ENCODE measurements at places on chromosomes 6 and 20. TPM values are rescaled to one million over a fixed set of nuclear protein-coding genes. Genes with fewer than 3 reads are reported as not detected.

Gene SEC63
- 134 TPM for total RNA-seq

- H3K27ac ChIP-seq, result no peak overlapping the region
- no peaks in the 10 kb centered on the region for H3K36me3 ChIP-seq
- no peaks in the 10 kb centered on the region for H3K4me1 ChIP-seq
- DNase-seq, result no peak
These were observed 866.7 kb upstream of the GJE1 start for GRCh38 chr6:141265756-141266623.

- no peaks in the 10 kb centered on the region for H3K36me3 ChIP-seq
- no peak overlapping the region for H3K27ac ChIP-seq
- H3K4me3 ChIP-seq, result no peak overlapping the region
- no peak for DNase-seq
- no peaks in the 10 kb centered on the region for H3K27me3 ChIP-seq
These were observed 157.2 kb downstream of the CD83 start for GRCh38 chr6:14274546-14275492.

DNA sequence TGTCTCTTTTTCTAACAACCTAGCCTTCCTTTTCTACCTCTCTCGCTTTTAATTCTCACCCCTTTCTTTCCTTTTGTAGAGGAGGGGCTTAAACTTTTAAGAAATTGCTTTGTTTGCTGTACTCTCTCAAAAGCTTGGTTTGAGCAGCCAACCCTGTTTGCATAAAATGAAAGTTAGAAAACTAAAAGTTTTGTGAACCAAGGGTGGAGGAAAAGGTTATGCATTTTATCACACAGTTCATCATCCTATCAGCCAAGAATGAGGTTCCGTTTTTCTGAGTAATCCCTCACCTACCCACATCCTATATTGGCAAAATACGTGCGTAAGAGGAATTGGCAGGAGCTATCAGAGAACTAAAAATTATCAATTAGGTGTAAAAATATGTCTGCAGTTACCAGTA, 42.8 kb upstream of the LOC128125822 start:
- H3K27me3 ChIP-seq, result no peaks in the 10 kb centered on the region
- no peak overlapping the region for H3K27ac ChIP-seq
- H3K4me3 ChIP-seq, result no peak overlapping the region
- H3K4me1 ChIP-seq, result peaks cover 3% of the 10 kb centered on the region
- DNase-seq, result no peak

DNA sequence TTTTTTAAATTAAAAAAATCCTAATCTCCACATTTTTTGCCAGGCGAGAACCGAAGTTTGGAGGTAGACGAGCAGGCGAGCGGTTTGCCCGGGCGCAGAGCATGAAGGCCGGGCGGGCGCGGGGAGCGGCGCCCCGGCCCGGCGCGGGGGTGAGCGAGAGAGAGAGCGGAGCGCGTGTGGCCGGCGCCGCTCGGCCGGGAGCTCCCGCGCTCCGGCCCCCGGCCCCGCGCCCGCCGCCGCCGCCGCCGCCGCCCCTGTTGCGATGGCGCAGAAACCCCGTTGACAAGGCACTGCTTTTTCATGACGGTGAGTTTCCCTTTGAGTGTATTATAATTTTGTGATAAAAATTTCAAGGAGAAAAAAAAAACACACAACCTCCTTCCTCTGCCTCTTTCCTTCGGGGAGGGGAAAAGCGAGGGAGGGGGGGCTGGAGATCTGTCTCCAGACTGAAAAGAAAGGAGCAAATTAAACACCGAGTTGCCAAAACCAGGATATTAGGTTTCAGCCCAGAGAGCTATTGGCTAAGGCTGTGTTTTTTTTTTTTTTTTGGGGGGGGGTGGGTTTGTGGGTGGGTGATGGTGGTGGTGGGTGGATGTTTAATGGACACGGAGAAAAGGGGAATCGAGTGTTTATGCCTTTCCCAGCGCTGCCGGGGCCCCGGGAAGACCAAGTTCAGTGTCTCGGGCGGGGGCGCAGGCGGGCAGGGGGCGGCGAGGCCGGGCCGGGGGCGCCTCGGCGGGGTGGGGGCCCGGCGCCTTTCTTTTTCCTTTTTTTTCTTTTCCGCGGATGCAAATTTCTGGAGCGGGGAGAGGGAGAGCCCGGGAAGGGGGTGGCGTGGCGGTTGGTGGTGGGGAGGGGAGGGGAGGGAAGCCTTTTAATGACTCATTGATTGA, at the start of gene BICRAL:
TSS of gene BICRAL (plus strand) at position 257 of the 893 bp plus-strand sequence. CDS start 39,971 bp downstream, outside the sequence.
- H3K27ac ChIP-seq, result peak within 1 kb of the TSS; percentile 100
- no peaks in the 10 kb centered on the region for H3K36me3 ChIP-seq
- H3K4me3 ChIP-seq, result peak within 1 kb of the TSS; percentile 87
- H3K27me3 ChIP-seq, result no peaks in the 10 kb centered on the region

Gene PLN
- total RNA-seq, result 140 TPM

DNA sequence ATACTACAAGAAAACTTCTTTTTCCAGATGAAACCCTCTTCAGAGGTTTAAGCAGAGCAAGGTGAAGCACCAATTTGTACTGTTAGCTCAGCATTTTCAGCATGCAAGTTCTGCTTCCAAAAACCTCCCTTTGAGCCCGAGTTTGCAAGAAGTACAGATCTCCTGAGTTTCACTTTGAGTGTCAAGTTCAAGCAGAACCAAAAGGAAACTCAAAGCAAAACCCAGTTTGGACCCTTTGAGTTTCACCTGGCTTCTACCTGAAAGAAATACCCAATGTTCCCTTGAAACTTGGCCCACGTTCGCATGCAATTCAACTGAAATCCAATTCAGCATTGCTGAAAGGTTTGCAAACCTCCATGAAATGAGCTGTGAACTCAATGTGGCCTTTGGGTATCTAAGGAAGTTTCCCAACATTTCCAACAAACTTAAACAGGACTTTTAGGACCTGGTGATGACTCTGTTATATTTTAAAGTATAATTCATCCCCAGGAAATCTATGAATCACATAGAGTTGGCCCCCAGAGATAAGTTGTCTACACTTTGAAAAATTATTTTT, 62.9 kb upstream of the HBS1L start:
- no peak for DNase-seq
- H3K4me3 ChIP-seq, result no peak overlapping the region
- H3K4me1 ChIP-seq, result no peaks in the 10 kb centered on the region
- H3K27ac ChIP-seq, result no peak overlapping the region
- H3K36me3 ChIP-seq, result no peaks in the 10 kb centered on the region

Gene EPHA7
- total RNA-seq, result 0.77 TPM

All from uterus (tissue), 4 donors.